Fibroblast of villous mesenchyme (primary cell): ENCODE measurements at places on chromosomes 5 and 9. TPM values are rescaled to one million over a fixed set of nuclear protein-coding genes. Genes with fewer than 3 reads are reported as not detected.

Gene CFAP90
- not detected in 2 replicates for total RNA-seq

DNA sequence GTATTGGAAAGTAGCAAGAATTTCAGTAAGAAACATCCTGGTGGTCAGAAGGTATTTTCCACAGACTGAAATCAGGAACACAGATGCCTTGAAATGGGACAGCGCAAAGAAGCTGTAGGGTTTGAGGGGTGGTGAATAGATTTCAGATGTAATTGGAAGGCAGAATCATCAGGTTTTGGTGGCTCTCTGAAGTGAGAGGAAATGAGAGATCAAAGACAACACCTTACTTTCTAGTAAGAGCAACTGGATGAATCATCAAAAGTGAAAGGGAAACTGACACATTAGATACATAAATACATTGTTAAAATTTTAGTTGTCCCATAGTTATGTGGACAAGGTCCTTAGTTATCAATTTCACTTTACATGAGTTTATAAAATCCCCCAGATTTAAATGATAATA is 188.2 kb upstream of the SLC27A6 start:
- DNase-seq: no peak

GRCh38 chr5:111517853-111518501 is 5.6 kb upstream of the STARD4 start:
- DNase-seq: no peak

- DNase-seq: peak; percentile 100
Observed at GRCh38 chr5:150789943-150790611, 11.5 kb downstream of the SMIM3 start.

DNA sequence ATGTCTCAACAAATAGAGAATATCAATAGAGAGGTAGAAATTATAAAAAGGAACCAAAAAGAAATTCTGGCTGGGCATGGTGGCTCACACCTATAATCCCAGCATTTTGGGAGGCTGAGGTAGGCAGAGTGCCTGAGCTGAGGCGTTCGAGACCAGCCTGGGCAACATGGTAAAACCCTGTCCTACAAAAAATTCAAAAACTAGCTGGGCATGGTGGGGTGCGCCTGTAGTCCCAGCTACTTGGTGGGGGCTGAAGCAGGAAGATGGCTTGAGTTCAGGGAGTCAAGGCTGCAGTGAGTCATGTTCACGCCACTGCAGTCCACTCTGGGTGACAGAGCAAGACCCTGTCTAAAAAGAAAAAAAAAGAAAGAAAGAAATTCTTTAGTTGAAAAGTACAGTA is 24.9 kb downstream of the IPPK start:
- DNase-seq: no peak

DNA sequence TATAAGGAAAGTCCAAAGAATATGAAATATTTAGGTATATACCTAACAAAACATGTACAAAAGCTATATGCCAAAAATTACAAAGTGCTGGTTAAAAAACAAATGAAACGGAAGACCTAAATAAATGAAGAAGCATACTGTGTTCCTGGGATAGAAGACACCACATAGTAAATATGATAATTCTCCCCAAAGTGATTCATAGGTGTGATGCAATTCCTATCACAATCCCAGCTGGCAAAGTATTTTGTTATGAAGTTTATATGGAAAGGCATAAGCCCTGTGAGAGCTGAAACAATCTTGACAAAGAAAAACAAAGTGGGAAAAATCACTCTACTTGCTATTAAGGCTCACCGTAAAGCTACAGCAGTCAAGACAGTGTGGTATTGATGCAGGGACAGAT is 2.6 kb upstream of the SMIM23 start:
- peak; percentile 68 for DNase-seq

GRCh38 chr9:115117999-115118878 is at the start of gene TNC:
TNC (minus strand) TSS chr9:115118157; CDS start chr9:115091018, 27,139 bp downstream.
- DNase-seq: peak; percentile 70

DNA sequence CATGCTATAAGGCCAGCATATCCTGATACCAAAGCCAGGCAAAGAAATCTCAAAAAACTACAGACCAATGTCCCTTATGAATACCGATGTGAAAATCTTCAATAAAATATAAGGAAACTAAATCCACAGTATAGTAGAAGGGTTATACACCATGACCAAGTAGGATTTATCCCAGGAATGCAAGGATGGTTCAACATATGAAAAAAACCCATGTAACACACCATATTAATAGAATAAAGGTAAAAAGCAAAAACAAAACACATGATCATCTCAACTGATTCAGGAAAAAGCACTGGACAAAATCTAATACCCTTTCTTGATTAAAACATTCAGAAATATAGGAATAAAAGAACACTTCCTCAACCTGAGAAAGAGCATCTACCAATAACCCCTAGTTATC is 6.1 kb downstream of the FBXL17 start:
- DNase-seq: no peak

GRCh38 chr9:81782313-81782995 is 93.1 kb upstream of the TLE1 start:
- no peak for DNase-seq

Gene FOXE1
- total RNA-seq: under 0.01 and 0.64 TPM in 2 replicates

Gene PCDHGA6
- 4.7 and 4.8 TPM in 2 replicates for total RNA-seq

Gene KIAA0825
- 4.8 and 9.5 TPM in 2 replicates for total RNA-seq

GRCh38 chr5:72691751-72692150 is 124.7 kb upstream of the TNPO1 start:
- no peak for DNase-seq

DNA sequence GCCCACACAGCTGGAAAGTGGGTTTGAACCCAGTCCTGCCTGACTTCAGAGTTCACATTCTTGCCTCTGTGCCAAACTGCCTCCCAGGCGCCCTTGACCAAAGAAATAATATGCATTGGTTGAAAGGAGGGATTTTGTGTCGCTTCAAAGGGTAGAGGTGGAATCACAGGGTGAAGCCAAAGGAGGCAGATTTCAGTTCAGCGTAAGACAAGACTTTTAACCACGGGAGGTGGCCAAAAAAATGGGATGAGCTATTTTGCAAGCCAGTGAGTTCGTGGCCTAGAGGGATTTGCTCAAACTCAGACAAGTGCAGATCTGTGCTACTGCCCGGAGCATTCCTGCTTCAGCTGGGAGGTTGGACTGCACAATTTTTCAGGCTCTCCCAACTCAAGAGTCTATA is 57.6 kb upstream of the RANBP3L start:
- DNase-seq: no peak

DNA sequence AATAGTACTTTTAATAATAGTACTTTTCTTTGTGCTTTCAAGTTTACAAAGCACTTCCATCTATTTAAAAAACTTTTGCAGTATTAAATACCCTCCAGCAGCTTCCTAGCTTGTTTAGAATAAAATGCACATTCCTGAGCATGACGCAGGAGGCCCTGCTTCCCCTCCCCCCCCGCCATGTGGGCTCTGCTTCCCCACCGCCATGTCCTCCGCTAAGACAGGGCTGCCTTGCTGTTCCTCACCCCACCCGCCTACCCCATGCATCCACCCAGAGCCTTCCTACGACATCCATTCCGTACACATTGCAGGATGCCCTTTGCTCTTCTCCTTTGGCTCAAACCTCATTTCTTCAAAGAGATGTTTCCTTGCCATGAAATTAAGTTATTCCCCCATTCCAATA is 205.9 kb upstream of the MSX2 start:
- no peak for DNase-seq

Gene FAM13B
- total RNA-seq: 24.5 and 43.2 TPM in 2 replicates

Gene KCNIP1
- total RNA-seq: not detected in 2 replicates

- DNase-seq: no peak
Observed at GRCh38 chr5:1009359-1010180, 968 bp downstream of the NKD2 start.

GRCh38 chr5:9519537-9519936 is 26.3 kb downstream of the SEMA5A start:
- DNase-seq: peak; percentile 90

- no peak for DNase-seq
Observed at GRCh38 chr9:3742586-3742985, 216.8 kb upstream of the RFX3 start.

Gene CRB2
- total RNA-seq: under 0.01 TPM in 1 of 2 replicates, not detected in the other

- peak; percentile 65 for DNase-seq
Observed at GRCh38 chr5:132829742-132830435, 558 bp downstream of the SHROOM1 start.

Gene FIBCD1
- 4.3 and 19.3 TPM in 2 replicates for total RNA-seq

GRCh38 chr5:158589939-158590338 is 509.8 kb downstream of the EBF1 start:
- DNase-seq: no peak
